ENCODE measurements at places on chromosomes 2 and 18.

DNA sequence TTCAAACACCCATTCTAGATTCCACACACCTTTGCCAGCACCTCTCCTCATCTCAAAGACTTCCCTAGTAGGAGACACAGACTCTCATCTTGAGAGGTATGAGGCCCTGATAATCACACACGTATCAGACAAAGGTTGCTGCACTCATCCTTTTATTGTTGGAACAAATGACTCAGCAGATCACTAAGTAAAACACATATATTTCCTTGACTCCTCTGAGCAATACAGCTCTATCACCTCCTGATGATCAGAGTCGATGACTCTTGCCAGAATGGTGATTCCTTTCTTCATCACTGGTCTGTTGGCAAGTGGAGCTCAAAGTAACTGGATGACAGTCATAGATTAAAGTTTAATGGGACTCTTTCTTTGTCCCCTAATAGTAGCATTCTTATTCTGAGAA is 1049.2 kb upstream of the ZEB2 start:
- DNase-seq: no peak

DNA sequence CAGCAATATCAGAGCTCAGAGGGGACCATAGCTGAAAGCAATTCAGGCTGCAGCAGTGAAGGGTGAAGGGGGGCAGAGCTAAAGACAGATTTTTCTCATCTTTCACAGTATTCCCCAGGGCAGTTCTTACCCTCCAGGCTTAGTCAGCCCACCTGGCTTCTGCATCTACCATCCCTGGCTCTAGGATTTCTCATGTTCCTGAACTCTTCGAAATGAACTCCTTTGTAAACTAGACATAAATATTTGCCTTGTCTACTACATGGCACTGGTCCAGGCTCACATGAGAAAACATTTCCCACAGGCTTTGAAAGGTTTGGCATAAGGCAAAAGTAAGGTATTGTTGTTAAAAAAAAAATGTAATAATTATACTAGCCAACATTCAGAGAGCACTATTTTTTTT is 23.6 kb upstream of the NEB start:
- DNase-seq: no peak

- DNase-seq: no peak
These were observed 89.2 kb downstream of the LIPG start for GRCh38 chr18:49651033-49651432.

DNA sequence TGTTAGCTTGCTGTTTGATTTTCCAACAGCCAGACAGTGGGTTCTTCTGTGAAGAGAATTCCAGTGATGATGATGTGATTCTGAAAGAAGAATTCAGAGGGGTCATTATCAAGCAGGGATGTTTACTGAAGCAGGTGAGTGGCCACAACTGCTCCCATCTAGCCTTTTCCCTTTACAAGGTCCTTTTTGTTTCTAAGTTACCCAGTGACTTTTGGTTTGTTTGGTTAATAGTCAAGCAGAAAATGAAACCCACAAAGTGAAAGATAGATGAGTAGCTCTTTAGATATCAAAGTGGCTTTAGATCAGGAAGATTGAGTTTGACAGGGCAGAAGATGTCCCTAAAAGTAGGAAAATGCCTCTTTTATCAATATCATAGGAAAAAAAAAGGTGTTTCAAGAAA is 23.3 kb downstream of the PLEK start:
- DNase-seq: no peak

DNA sequence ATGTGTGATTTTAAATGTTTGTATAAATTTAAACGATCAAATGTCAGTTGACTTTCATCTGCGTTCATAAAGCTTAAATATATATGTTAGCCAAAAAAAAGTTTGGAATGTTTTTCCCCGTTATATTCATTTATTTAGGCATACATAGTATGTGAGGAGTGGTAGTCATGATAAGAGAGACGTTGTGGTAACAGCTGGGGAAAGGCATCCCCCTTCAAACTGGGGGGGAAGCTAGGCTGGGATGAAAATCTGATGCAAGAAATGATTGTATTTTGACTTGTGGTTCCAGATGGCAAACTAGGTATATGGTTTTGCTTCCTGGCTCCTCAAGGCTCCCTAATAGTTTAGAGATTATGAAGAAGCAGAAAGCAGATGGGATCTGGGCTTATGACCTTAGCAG is 30.1 kb downstream of the ITGA6 start:
- DNase-seq: no peak

DNA sequence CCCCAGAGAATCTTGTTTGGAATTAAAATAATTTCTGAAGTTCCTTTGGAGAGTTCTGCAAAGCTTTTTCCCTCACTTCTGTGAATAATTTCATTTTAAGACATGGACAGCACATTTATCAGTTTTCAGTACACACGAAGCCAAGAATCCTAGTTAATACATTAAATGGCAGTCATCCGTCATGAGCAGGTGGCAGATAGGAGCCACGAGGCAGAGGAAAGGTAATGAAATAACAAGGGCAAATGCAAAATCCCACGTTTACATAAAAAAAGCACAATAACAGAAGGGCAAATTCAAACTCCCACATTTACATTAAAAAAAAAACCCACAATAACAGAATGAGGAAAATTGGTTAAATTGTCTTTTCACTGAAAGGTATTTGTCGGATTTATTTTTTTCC is 25.9 kb upstream of the SNTG2 start:
- DNase-seq: no peak

DNA sequence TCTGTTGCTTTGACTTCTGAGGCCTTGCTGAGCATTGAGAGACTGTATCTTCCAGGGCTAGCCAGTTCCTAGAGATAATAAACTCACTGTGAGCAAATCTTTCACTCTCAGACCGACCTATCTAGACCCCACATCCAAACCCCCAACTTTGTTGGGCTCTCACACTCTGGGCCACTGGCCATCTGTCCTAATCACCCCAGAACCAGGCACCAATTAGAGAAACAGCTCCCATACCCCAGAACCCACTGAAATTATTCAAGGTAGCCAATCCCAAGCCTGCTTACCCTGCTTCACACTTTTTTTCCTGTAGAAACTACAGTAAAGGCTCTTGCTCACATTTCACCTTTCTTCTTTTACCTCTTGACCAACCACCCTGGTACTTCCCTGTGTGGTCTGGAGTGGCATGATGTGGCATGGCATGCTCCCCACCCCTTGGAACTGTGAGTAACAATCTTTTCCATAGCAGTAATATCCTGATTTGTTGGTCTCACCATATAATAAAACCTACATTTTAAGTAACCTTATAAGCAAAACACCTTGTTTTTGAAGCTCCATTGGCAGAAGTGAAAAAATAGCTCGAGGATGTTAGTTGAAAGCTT is 55.2 kb downstream of the ANKRD12 start:
- no peak for DNase-seq
